ENCODE measurements at places on chromosomes 5 and 9.

DNA sequence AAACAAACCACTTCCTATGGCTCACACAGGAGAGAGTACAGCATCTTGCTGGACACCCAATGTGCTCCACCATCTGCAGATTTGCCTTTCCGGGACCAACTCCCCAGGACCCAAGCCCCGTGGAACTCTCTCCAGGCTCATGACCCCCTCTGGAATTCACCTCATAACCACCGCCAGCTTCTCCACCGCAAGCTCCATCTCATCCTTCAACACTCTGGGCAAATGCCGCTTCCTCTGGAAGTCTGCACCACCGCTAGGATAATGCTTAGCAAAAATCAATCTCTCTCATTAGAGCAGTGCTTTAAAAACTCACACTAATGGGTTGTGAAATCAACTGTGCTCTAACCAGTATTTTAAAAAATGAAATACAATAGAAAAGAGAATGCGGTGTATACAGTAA, 150.0 kb downstream of the COL23A1 start:
- DNase-seq = no peak

DNA sequence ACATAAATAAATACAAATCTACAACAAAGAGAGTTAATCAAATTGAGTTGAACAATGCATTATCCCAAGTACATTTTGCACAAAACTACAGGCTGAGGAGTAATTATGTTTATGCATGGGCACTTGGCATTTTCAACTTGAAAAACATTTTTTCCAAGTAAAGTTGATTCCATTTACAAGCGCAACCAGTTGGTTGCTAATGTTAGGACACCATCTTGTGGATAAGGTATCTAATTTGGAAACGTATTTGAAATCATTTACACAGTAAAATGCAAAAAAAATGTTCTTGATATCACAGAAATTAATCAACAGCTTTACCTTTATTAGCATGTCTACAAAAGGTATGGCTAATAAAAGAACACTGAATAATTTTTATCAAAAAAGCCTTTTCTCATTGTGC, 18.8 kb downstream of the FTMT start:
- DNase-seq = peak; percentile 4

- DNase-seq = peak; percentile 78
These were observed 191.4 kb downstream of the TMEM167A start for GRCh38 chr5:82885627-82886389.

DNA sequence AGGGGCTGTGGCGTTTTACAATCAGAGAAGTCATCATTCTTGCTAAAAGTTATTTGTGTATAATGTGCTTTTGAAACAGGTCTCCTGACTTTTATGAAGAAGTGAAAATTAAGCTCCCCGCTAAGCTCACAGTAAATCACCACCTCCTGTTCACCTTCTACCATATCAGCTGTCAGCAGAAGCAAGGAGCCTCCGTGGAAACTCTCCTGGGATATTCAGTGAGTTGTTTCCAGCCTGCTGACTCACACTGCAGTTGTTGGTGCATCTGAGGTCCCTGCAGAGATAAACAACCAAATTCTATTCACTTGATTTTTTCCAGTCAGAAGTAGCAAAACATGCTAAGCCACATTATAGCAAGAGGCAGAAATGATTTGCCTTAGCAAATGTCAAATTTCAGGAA, 156.7 kb downstream of the DOCK8 start:
- DNase-seq = no peak

DNA sequence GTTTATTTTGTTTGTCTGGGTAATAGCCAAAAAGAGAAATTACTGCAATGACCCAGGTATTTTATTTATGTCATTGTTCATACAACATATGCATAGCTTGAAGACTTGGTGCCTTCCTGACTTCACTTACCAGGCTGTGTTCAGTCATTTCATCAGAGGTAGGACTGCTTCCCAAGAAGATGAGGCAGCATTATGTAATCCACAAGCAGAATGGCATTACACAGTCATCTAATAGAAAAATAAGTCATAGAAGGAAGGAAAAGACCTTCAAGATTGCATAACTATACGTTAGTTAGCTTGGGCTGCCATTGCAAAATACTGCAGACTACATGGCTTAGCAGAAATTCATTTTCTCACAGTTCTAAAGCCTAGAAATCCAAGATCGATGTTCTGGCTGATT, 167.5 kb downstream of the NMUR2 start:
- DNase-seq = no peak

- DNase-seq = no peak
These were observed 81.6 kb downstream of the PLPP1 start for GRCh38 chr5:55453211-55453610.

DNA sequence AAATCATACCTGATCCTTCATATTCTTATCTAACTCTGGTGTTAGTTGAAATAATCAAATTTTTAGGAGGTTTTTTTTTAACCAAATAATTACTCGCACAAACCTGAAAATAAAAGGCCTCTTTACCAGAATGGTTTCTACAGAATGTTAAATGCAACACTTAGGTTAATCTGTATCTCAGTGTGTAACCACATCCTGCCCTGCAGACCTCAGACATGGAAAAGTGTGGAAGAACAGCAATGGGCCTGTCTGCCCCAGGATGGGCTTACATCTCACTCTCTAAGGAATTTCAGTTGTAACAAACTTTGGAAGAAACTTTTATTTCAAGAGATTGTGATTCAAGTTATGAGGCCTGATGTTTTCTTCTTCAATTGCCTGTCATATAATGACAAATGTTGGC, 32.5 kb upstream of the MIER3 start:
- DNase-seq = no peak

DNA sequence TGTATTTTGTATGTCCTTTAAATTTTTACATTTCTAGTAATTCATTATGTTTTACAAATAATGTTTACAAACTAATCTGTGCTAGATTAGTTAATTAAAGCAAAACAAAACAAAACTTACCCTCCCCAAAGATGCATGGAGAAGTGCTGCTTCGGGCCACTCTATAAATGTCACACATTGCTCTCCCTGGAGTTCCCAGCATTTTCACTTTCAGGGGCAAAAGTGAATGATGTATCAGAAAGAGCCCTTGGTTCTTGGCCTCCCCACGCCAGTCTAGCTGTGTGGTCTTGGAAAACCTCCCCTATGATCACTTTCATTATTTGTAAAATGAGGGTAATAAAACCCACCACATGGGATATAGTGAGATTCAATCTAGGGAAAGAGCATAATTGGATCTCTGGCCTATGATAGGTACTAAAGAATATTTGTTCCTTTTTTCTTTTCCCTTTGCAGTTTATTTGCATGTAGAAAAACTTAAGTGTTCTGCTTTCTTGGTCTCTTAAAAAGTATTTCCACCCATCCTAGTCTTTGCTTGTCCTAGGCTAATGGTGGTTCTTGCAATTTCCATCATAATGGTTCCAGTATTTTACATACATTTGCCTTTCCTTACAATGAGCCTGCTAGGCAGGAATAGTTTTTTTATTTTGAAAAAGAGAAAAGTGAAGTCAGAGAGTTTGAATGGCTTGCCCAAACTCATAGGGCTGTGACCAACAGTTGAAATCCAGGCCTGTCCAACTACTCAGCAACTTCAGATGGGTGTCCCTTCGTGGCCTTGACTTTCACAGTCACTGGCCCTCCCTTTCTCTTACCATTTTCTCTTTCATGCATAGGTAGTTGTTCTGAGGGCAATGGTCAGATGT, 184.5 kb upstream of the KLF4 start:
- DNase-seq = no peak

DNA sequence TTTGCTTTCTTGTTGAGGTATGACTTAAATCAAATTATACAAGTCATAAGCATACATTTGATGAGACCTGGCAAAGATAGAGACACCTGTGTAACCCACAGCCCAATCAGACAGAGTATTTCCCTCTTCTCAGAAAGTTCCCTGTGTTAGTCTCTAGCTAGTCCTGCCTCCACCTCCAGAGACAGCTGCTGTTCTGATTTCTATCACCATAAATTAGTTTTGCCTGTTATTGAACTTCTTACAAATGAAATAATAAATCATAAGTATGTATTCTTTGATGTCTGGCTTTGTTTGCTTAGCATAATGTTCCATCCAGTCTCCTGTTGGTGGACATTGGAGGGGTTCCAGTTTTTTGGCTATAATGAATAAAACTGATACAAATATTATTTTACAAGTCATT, 194.5 kb downstream of the ICE1 start:
- no peak for DNase-seq

DNA sequence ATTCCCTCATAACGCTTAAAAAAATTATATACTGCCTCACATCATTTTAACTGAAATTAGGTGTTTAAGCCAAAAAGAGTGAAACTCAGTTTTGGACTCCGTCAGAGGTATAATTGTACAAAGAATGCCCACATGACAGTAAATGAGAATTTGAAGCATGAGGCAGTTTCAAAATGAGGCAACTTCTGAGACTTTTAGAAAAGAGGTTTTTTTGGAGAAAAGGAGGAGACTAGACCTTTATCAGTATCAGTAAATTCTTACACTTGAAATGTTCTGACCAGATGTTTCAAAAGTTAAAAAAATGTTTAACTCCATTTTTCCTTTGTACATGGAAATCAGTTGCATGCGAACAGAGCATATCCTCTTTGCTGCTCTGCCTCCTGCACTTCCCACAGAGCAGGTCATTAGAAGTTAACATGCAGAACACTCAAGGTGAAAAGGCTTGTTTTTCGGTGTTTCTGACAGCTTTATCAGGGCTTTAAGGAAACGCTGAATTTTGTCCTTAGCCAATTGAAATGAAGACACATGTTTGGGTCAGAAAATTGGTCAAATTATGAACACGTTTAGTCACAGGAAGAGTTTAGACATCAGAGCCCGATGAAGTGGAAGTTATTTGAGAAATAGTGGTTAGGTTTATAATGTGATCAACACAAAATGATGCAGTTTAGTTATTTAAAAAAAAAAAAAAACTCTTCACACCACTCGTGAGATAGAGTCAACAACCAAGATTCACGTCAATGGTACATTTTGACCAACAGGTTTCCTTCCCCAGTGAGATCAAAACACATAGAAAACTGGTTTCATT, 59.5 kb downstream of the PIK3R1 start:
- DNase-seq = no peak

DNA sequence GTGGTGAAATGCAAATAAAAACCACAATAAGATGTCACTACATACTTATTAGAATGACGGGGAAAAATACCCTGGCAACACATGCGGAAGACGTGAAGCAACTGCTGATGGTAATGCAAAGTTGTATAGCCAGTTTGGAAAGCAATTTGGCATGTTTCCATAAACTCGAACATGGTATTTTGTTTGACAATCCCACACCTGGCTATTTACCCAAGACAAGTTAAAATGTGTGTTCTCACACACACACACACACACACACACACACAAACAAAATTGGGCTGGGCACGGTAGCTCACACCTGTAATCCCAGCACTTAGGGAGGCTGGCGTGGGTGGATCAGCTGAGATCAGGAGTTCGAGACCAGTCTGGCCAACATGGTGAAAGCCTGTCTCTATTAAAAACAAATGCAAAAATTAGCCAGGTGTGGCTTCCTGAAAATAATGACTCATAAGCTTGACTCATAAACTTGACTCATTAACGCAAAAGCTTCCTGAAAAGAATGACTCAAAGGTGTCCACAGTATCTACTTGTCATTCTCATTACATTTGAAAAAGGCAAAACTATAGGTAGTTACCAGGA, 456.5 kb downstream of the CDH18 start:
- DNase-seq = no peak

- DNase-seq = no peak
These were observed 18.7 kb downstream of the RAB14 start for GRCh38 chr9:121182989-121183388.

GRCh38 chr5:38879078-38879460, 33.3 kb downstream of the OSMR start:
- DNase-seq = no peak
